ENCODE measurements at places on chromosomes 4 and X. TPM values are rescaled to one million over a fixed set of nuclear protein-coding genes. Genes with fewer than 3 reads are reported as not detected.

The CT45A7 gene
- not detected for polyA plus RNA-seq

The BMPR1B gene
- polyA plus RNA-seq: 0.34 TPM

The SPANXC gene
- not detected for polyA plus RNA-seq

The ELF4 gene
- 1.6 TPM for polyA plus RNA-seq

The FOXP3 gene
- 0.11 TPM for polyA plus RNA-seq

The CABS1 gene
- not detected for polyA plus RNA-seq

The MAGEA11 gene
- polyA plus RNA-seq: not detected

The SCFD2 gene
- 8.2 TPM for polyA plus RNA-seq

The DGKK gene
- polyA plus RNA-seq: not detected

The OCIAD1 gene
- polyA plus RNA-seq: 107 TPM

The PRIMPOL gene
- 6.4 TPM for polyA plus RNA-seq

The SH2D1A gene
- polyA plus RNA-seq: 0.11 TPM

The ZFP92 gene
- polyA plus RNA-seq: 1.0 TPM

The PIN4 gene
- 29.2 TPM for polyA plus RNA-seq

The KLB gene
- 3.9 TPM for polyA plus RNA-seq

The MID1IP1 gene
- polyA plus RNA-seq: 63.9 TPM

The FAM149A gene
- polyA plus RNA-seq: 19.5 TPM

The RAI2 gene
- polyA plus RNA-seq: 41.8 TPM

The CLDN22 gene
- polyA plus RNA-seq: not detected
